LNCaP clone FGC (cell line): ENCODE measurements at places on chromosomes 5 and 9.

- DNase-seq: no peak
Measured at GRCh38 chr5:179805529-179806249, 977 bp downstream of the MGAT4B start.

DNA sequence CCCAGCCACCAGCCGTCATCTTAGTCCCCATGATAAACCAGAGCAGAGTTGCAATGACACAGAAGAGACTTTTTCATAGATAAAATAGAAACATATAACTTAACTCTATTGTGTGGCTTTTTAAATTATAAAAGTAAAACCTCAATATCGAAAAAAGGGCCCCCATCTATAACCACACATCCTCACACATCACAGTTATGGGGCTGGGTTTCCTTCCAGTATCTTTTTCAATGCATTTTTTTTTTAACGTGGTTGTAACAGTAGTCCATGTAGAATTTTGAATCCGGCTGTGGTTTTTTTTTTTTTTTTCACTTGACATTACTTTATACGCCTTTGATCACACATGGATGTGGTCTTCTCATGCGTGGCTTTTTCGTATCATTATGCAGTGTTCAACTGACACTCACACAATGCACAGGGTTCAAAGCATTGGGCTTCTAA is 77.4 kb downstream of the CFAP77 start:
- no peak for DNase-seq

DNA sequence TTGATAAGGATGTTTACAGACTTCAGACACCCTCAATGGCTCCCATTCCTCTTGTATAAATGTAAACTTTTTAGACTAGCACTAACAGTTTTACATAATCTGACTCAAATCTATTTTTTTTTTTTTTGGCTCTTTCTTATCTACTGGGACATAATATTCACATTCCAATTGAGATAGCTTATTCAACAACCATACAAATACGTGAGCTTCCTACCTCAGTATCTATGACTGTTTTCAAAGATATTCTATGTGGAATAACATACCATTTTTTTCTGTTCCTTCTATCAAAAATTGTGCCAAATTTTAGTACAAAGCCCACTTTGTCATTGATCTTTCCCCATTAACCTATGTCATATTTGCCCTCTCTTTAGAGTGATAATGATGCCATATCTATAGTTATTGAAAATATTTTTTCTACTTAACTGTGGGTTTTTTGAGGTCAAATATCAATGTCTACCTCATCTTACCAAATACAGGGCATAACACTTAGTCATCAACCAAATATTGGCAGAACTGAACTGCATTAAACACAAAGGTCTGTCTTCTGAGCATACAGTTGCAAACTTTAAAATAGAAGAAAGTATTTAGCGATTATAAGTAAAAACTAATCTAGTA is 482.6 kb downstream of the PTPRD start:
- DNase-seq: no peak

- no peak for DNase-seq
Measured at GRCh38 chr5:133697536-133698258, 85.4 kb upstream of the FSTL4 start.

DNA sequence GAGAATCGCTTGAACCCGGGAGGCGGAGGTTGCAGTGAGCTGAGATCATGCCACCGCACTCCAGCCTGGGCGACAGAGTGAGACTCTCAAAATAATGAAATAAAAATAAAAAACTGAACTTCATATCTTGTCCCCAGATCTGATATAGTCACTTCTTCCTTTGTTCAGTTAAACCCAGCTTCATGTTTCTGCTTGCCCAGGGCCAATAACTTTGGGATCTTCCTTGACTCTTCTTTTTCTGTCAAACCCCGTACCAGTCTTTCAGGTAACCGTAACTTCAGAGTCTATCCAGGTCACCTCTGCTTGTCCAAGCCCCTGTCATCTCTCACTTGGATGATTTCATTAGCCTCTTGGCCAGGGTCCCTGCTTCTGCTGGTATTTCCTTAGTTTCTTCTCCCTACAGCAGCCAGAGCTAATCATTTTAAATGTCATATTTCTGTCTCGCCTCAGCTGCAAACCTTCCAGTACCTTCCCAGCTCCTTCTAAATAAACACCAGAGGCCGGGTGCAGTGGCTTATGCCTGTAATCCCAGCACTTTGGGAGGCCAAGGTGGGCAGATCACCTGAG is 19.7 kb upstream of the ABL1 start:
- no peak for DNase-seq

DNA sequence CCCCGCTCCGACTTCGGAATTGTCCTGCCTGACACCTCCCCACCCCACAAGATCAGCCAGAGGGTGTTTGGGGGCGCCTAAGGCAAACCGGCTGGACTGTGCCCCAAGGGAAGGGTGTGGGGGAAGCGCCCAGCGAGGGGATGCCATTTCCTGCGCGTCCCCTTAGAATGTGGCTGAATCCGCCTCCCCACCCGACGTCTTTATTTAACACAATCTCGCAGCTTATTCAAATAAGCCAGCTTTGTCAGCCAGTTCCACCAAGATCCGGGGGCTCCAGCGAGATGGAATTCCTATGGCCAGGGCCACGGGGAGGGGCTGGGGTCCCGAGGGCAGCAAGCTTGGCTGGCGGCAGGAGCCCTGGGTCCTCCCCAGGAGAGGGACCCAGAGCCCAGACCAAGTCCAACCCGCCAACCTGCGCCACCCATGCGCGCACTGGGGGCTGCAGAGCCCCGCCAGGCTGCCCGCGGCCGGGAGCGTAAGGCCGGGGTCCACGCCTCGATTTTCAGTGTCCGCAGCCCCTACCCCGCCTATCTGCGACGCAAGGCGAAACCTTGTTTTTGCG is 7.4 kb downstream of the IRX4 start:
- no peak for DNase-seq

- DNase-seq: no peak
Measured at GRCh38 chr9:136059321-136059791, 35.7 kb downstream of the NACC2 start.

DNA sequence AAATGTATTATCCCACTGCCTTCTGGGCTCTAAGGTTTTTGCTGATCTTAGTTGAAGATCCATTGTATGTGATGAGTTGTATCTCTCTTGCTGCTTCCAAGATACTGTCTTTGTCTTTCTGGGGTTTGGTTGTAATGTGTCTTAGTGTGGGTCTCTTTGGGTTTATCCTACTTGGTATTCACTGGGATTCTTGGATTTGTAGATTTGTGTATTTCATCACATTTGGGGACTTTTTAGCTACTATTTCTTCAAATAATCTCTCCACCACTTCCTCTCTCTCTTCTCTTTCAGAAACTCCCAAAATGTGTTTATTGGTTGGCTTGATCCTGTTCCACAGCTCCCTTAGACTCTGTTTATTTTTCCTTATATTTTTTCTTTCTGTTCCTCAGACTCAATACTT is 26.5 kb downstream of the IL31RA start:
- no peak for DNase-seq

DNA sequence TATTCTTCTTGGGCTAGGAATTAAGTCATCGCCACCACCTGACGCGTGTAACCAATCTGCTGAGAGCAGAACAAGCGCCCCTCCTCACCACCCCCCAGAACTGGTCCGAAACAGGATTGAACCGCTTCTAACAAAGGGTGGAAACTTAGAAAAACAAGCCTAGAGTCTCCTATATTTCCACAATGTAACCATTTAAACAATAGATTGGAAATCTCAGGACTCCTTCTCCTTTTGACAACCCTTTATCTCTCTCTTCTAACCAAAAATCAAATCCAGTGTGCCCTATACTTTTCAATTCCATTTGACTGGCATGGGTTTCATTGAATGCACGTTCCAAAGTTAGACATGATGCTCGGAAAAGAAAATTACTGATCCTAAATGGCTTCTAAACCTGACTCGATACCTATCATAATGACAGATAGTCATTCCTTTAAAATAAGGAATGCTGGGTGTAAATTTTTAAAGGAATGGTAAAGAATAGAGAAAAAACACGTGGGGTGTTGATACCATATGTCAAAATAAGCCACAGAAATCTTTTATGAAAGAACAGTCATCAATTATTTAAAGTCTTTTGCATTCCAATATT is 1.2 kb downstream of the ARRDC3 start:
- peak; percentile 62 for DNase-seq

DNA sequence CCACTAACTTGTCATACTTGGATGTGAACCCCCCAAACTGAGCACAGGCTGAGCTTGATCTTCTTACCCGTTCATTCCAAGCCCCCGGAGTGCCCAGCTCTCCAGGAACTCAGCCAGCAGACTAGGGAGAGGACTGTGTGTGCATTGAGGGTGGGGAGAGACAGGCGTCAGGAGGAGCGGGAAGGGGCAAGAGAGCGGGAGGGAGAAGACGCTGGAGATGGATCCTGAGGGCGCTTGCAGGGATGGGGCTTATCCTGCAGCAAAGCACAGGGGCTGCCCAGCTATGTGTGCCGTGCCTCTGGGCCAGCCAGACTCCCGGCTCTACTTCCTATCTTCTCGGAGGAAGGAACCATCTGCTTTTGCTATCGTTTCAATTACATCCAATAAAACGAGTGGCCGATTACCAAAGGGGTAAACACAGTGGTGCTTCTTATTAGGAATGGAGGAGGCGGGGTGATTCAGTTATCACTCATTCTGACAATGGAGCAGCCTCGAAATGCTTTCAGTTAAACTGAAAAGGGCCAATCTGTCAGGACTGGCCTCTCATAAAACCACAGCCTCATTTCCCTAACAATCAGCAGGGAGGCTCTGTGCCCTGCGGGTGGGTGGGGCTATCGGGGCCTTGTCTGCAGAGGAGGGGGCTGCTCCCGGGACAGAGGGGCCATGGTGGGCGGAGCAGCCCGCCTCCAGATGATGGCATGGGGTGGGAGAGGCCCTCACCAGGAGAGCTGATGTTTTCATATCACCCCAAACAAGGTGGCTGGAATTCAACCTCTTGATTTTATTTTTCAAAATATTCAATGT is 168.2 kb downstream of the DAB2IP start:
- DNase-seq: no peak

GRCh38 chr5:137023371-137023770 is 475.8 kb downstream of the SPOCK1 start:
- no peak for DNase-seq

DNA sequence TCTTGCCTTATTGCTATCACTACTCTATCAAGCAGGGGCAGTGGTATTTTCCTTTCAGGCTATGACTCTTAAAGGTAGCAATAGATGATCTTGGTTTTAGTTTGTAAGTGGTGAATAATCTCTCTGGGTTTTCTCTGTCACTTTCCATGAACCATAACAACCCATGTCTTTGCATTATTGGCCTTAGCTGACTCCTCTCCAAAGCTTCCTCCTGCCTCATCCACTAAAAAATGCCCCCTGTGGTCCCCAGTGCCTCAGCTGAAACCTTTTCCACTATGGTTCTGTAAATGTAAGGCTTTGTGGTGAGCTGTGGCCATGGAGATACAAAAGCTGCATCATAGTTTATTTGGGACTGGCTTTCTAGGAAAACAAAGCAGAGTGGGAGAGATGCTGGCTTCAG is 128.8 kb downstream of the GPBP1 start:
- no peak for DNase-seq

GRCh38 chr5:7827610-7828009 is 23.3 kb downstream of the CFAP90 start:
- DNase-seq: no peak

GRCh38 chr5:155189476-155189875 is 175.9 kb downstream of the KIF4B start:
- DNase-seq: no peak

- no peak for DNase-seq
Measured at GRCh38 chr5:125536095-125536494, 789.7 kb upstream of the ZNF608 start.

GRCh38 chr9:92610470-92611420 is 59.2 kb downstream of the IPPK start:
- DNase-seq: no peak

- DNase-seq: no peak
Measured at GRCh38 chr5:108636135-108636853, 111.4 kb upstream of the FER start.

GRCh38 chr9:78860801-78861475 is 564.0 kb downstream of the PSAT1 start:
- no peak for DNase-seq

DNA sequence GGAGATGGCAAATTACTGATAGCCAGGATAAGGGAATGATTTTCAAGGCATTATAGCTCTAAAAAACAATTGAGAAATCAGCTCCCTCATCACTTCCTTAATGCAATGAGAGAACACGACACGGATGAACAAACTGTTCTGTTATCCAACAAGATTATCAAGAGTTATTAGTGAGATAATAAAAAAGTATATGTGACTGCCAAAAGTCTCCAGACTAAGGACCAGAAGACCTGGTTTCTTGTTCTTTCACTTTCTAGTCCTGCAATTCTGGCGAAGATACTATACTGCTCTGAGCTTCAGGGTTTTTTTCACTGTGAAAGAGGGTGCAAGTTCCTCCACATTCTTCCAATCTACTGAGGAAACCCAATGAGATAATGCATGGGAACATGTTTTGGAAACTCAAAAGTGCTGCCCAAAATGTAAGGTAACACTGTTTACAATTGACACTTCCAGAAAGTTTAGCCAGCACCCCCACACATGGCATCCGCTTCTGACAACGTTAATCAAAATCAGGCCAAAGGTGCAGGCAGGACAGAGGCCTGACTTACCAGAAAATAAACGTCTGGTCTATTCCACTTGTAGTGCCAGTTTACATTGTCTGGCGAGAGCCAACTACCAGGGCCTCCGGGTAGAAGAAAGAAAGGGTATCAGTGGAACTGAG is 254.2 kb downstream of the DOCK8 start:
- DNase-seq: peak; percentile 63

DNA sequence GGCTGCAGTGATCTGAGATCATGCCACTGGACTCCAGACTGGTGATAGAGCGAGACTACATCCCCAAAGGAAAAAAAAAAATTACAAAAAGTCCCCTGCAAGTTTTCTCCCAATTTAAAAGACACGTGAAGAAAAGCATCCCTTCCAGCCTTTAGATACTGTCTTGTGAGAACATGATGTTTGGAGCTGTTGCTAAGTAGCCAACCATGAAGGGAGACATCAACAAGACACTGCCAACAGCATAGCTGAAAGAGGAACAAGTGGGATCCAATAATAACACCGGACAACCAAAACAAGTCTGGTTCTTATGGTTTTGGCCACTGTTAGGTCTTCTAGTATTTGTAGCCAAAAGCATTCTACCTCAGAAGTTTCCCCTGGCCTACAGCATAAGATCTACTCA is 118.9 kb upstream of the CCDC180 start:
- DNase-seq: no peak

- no peak for DNase-seq
Measured at GRCh38 chr5:175548626-175549311, 70.4 kb downstream of the SFXN1 start.

DNA sequence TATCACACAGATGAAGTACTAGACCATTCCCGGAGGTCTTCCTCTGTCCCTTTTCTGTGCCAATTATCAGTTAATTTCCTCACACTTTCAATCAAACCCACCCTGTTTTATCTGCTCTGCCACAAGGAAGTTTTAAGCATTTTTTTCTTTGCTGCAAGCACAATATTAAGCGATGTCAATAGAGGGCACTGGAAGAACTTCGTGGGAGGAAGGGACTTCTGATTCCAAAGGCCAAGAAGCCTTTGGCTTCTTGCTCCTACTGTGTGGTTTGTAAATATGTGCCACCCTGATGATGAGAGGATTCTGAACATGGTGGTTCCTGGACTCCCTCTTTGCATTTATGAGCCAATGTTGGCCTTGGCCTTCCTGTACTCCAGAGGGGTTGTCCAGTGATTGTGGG is 1712.5 kb upstream of the C9orf72 start:
- DNase-seq: no peak

GRCh38 chr9:134374301-134375010 is 48.2 kb downstream of the RXRA start:
- no peak for DNase-seq

GRCh38 chr5:73450672-73451223 is 2.2 kb upstream of the FOXD1 start:
- DNase-seq: no peak
